ENCODE measurements at places on chromosomes 4 and X.

- DNase-seq = peak; percentile 25
Observed at GRCh38 chr4:186400676-186401075, 134.7 kb downstream of the F11 start.

DNA sequence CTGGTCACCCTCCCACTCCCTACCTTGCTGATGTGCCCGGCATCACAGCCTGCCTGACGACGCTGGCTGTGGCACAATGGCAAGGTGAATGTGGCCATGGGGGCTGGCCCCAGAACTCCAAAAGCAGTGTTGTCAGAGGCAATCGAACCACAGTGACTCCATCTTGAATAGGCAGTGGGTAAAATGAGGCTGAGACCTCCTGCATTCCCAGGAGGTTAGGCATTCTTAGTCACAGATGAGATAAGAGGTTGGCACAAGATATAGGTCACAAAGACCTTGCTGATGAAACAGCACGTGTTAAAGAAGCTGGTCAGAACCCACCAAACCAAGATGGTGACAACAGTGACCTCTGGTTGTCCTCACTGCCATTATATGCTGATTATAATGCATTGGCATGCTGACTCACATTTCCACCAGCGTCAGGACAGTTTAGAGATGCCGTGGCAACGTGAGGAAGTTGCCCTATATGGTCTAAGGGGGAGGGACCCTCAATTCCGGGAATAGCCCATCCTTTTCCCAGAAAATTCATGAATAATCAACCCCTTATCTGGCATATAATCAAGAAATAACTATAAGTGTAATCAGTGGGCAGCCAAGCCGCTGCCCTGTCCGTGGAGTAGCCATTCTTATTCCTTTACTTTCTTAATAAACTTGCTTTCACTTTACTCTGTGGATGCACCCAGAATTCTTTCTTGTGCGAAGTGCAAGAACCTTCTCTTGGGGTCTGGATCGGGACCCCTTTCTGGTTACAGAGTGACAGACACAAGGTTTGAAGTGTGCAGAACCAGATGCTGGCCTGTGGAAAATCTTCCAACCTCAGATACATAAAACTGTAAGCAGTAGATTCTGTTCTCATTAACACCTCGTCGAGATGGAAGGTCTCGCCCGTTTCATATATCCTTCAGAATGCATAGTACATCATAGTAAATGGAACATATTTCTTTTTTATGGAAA lies 26.8 kb upstream of the CLDN24 start:
- DNase-seq = peak; percentile 99

- no peak for DNase-seq
Observed at GRCh38 chr4:948936-949300, 16.7 kb downstream of the TMEM175 start.

DNA sequence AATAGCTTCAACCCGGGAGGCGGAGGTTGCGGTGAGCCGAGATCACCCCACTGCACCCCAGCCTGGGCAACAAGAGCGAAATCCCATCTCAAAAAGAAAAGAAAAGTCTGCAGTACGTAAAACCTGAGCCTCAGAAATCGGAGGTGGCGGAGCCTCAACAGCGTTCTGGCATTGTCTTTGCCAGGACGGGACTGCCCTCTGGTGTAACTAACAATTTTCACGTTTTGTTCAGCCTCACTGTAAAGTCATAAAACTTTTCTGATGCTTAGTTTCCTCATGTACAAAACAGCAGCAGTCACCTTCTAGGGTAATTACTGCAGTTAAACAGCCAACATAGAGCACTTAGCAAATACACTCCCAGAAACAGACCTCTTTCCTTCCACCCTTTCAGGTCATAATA lies 121.7 kb downstream of the RBM47 start:
- DNase-seq = no peak

GRCh38 chr4:68271851-68272357 lies 26.4 kb upstream of the TMPRSS11B start:
- DNase-seq = peak; percentile 44

DNA sequence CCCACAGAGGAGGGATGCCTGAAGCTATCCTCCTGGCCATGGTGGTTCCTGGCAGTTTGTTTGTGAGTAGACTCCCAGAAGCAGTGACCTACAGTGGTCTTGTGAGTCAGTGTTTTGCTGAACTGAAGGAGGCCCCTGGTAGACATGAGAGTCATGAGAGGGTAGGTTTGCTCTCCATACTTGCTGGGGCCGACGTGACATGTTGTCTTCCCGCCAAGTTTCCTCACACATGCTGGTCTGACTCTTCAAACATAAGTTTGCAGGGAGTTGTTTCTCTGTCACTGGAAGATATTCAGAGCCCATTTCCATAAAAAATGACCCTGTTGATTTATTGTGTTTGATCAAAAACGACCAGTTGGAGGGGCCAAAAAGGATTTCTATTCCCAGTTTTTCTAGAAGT lies 131.1 kb upstream of the SCML1 start:
- DNase-seq = no peak

DNA sequence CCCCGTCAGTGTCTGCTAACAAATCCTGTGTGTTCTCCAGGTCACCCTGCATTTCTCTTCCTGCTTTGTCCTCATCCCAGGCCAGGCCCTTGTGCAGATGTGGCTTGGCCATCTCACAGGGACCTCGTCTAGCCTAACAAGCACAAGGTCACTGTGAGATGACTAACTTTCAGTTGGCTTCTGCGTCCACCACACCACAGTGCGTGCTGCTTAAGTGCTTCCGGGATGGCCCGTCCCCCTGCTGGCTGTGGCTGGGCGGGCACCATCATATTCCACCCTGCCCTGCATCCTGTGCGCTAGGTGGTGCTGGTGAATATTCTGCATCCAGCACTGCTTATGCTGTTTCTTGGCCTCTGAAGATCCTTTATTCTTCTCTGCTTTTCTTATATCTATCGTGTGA lies 33.8 kb downstream of the RBBP7 start:
- no peak for DNase-seq

- DNase-seq = peak; percentile 16
Observed at GRCh38 chr4:112747036-112747435, 110.1 kb downstream of the LARP7 start.

DNA sequence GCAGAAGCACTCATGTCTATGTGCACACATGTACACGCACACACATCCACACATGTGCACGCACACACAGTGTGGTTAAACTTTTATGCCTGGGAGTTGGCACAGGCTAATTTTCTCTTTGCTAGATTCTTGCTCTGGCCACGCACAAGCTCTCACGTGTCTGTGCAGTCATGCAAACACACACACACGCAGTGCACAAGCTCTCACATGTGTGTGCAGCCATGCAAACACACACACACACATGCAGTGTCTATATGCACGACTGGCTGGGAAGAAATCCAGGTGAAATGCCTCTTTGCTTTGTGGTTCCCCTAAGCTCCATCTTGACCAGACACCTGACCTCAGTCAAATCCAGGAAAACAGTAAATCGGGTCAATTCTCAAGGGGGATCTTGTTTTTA lies 138.0 kb downstream of the SHOX start:
- DNase-seq = no peak

DNA sequence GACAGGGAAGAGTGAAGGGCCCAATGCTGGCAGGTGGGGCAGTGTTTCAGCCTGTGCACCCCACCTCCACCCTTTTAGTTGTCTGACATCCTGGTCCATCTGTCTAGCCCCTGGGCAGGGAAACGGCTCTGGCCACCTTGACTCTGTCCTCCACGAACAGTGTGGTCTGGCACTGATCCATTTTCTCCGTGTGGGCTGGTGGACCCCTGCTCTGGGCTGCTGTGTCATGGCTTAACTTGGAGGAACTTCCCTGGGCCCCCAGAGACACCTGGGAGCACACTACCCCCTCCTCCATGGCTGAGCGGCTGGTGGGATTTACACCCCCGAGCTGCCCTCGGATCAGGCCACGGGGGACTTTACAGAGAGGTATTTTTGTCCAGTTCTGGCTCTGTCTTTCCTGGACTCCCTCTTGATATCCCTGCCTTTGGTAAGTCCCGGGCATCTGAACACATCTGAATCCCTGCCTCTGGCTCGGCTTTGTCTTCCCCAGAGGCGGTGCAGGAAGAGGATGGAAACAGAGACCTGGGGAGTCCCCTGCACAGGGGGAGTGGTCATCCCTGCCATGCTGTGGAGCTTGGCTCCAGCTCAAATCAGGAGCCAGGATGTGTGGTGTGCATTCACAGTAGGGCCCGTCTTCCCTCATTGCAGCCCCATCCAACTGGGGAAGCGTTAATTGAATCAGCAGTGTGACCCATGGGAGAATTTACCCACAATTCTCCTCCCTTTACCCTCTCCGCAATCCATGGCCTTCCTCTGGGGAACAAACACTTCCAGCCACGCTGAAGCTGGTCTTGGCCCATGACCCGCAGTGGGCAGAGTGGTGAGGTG lies 6.3 kb upstream of the NKX1-1 start:
- DNase-seq = no peak

DNA sequence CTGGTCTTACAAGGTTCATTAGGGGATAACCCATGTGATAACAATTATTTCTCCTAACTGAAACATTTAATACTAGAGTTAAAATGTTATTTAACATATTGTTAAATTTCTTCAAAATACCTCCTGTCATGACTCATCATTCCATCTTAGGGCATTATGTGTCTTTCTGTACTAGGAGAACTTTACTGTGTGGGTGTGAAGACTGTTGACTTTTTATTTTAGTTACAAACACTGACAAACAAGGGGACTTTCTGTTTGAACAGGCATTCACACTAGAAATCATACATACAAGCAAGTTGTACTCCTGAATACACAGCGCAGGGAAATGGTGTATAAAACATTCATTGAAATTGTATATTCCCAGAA lies 175.9 kb downstream of the FBXW7 start:
- DNase-seq = peak; percentile 21

- DNase-seq = no peak
Observed at GRCh38 chrX:150483356-150483985, 85.0 kb upstream of the MTM1 start.

DNA sequence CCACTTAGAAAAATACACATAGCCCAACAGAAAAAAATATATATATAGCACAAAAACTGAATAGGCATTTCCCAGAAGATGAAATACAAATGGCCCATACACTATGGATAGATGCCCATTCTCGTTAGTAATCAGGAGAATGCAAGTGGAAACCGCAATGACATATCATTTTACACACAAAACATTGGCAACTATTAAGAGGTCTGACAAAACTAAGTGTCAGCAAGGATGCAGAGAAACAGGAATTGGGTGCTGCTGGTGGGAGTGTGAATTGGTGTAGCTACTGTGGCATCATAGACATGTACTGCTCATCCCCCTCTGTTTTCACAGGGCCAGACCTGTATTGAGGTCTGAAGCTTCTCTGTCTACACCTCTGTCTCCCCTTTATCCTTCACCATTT lies 320.0 kb downstream of the IDS start:
- DNase-seq = no peak

Measured in EL (cell line).